ENCODE measurements at places on chromosomes 12 and 14.

DNA sequence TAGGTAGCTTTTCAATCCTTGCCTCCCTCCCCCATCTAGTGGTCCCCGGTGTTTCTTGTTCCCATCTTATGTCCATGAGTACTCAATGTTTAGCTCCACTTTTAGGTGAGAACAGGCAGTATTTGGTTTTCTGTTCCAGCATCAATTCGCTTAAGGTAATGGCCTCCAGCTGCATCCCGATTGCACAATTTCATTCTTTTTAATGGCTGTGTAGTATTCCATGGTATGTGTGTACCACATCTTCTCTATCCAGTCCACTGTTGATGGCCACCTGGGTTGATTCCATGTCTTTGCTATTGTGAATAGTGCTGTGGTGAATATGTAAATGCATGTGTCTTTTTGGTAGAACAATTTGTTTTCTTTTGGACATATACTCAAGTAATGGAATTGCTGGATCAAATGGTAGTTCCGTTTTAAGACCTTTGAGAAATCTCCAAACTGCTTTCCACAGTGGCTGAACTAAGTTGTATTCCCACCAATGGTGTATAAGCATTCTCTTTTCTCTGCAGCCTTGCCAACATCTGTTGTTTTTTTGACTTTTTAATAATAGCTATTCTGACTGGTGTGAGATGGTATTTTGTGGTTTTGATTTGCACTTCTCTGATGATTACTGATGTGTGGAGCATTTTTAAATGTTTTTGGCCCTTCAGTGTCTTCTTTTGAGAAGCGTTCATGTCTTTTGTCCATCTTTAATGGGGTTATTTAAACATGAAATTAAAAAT, 34.2 kb upstream of the ASPG start:
- DNase-seq, result no peak

DNA sequence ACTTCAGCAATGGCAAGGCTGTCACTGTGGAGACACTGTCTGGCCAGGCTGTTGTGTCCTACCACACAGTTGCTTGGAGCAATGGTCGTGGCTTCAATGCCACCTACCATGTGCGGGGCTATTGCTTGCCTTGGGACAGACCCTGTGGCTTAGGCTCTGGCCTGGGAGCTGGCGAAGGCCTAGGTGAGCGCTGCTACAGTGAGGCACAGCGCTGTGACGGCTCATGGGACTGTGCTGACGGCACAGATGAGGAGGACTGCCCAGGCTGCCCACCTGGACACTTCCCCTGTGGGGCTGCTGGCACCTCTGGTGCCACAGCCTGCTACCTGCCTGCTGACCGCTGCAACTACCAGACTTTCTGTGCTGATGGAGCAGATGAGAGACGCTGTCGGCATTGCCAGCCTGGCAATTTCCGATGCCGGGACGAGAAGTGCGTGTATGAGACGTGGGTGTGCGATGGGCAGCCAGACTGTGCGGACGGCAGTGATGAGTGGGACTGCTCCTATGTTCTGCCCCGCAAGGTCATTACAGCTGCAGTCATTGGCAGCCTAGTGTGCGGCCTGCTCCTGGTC, 4.3 kb downstream of the LRP10 start:
- DNase-seq, result no peak

DNA sequence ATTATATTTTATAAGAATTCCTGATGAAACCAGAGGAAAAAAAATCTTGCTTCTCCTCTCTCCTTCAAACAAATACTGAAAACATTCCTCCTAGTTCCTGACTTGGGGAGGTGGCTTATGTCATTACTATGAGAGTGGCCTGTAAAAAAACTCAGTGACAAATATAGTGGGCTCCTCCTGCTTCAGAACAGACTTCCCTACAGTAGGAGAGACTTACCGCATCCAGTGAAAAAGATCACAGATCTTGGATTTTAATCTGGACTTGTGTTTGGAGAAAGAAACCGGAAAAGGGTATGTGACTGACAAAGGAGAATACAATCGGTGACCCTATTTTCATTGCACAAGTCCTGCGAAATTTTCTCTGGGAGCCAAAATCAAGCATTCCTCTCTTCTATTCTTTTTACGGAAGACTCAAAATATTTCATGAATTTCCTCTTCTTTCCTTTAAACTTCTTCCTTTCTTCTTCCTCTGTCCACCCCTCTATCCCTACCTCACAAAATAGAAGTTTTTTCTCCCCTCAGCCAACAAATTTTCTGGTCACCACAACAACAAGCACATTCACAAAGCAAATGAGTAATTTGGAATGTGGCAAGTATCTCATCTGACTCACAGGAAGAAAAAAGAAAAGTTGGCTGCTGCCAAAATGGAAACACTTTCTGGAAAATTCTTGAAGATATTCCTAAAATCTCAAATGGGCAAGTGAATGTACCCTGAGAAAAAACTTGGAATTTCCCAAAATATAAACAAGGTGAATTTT, 185.1 kb upstream of the CDKN3 start:
- DNase-seq, result no peak

GRCh38 chr12:5177096-5177495, 133.4 kb downstream of the KCNA5 start:
- no peak for DNase-seq

DNA sequence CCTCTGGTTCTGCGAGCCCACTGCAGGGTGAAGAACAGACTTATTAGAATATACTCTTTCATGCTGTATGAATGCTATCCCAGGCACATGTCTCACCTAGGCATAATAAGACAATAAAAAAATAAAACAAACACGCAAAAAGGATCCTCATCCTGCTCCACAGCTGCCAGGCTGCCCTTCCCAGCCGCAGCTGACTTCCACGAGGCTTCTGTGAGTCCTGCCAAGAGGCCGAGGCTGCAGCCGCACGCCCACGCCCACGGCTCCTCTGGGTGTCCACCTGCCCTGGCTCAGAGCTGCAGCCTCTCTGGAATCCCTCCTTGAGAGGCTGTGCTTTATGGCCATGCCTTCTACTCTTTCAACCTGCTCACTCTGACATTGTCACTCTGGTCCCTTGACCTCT, 6.9 kb downstream of the SMIM41 start:
- DNase-seq, result no peak

DNA sequence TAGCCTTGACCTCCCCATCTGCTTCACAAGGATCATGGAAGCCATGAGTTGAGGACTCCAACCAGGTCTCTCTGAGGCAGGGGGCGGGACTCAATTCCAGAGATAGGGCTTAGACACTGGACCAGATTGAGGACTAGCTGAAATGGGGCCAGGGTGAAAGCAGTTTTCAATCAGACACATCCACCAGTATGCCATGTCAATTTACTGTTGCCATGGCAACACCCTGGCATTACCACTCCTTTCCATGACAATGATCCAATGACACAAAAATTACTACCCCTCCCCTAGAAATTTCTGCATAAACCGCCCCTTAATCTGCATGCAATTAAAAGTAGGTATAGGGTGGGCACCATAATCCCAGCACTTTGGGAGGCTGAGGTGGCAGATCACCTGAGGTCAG, 18.6 kb upstream of the DCAF5 start:
- DNase-seq, result no peak

- peak; percentile 48 for DNase-seq
These were observed at the start of gene NDRG2 for GRCh38 chr14:21024585-21025370. NDRG2 (minus strand) TSS chr14:21025061; CDS start chr14:21023315, 1,746 bp downstream.

DNA sequence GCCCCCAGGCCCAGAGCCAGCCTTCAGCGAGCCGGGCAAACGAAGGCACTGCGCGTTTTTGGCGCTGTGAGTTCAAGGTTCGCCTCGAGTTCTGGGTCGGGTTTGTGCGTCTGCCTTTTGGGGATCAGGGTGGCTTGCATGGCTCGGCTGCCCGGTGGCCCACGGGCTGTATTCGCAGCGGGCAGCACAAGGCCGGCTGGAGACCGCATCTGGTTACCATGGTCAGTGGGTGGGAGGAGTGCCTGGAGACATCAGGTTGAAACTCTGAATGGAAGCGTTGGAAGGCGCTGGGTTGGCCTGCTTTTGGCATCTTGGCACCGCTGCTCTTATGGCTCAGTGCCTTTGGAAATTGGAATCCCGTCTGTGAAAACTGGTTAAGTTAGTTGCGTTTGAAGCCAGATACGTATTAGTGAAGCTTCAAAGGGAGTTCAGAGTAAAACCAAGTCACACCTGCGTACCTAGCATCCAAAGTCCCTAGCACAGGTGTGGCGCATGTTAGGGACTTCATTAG, 50.9 kb downstream of the SNAPC1 start:
- no peak for DNase-seq

- no peak for DNase-seq
These were observed 322.7 kb downstream of the CEP128 start for GRCh38 chr14:80618751-80619329.

DNA sequence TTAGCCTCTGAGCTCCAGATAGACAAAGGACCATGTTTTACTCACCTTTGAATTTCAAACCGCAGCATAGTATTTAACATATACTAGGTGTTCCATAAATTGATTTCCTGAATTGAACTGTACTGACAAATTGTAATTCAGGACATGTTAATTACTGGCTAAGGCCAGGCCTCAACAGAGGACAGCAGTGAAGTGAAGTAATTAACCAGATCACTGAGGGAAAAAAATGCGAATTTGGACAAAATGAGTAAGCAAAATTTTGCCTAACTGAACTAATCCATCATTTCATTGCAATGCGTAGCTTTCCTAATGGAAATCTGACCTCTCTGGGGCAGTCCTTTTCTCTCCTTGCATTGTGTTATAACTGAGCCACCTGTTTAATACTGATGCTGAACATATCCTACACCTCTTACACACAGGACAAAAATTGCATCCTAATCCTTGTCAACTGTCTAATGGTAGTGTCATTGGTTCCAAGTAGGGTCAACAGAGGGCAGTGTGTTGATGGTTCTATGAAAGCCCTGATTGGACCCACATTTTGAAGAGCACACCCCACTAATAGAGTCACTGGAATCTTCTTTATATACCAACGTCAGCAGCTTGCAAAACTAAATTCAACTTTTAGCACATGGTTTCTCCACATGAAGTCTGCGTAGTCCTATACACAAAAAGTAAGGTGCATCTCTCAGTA, 148.4 kb downstream of the SLC25A21 start:
- no peak for DNase-seq

- DNase-seq, result no peak
These were observed 714.1 kb upstream of the TMEM132C start for GRCh38 chr12:127552838-127553237.

- DNase-seq, result no peak
These were observed 47.9 kb downstream of the GALC start for GRCh38 chr14:87944987-87945604.

DNA sequence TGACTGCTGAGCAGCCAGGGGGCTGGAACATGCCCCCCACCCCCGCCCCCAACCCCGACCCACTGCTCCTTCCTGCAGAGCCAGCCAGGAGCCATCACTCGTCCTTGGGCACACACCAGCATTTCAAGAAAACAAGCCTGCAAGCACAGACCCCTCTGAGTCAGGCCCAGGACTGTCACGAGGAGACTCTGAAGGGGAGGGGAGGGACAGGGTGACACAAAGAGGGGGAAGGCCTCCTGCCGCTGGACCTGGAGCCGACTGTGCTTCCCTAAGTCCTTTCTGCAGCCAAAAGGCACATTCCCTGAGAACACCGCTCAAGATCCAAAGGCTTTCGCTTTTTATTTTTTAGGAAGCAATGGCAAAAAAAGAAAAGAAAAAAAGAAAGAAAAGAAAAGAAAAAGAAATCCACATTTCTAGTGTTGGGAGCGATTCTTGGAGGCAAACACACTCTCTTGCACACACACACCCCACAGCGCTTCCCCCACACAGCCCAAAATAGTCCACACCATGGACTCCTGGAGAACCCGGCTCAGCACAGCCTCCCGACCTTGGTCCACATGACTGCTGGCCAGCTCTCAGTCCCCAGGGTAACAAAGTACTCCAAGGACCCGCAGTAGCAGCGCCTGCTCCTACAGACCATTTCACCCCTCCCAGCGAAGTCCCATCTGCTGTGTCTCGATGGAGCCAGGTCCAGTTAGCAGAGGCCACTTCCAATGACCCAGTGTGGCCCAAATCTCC, 101.7 kb downstream of the DPF3 start:
- no peak for DNase-seq

DNA sequence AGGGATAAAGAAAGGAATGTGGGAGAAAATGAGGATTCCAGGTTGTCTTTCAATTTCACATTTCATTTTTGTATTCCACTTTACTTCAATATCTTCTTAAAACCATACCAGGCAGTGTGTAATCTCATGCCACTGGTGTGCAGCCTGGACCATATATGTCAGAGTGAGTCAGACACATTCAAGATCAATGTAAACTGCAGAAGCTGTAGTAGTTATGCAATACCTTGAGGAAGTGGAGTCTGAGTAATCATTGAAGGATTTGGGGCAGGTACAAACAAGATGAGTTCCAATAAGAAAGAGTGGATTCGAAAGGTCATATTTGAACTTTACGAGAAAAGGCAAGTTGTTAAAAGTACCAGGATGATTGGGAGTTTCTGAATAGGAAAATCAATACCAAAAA, 14.1 kb downstream of the PLCZ1 start:
- no peak for DNase-seq

DNA sequence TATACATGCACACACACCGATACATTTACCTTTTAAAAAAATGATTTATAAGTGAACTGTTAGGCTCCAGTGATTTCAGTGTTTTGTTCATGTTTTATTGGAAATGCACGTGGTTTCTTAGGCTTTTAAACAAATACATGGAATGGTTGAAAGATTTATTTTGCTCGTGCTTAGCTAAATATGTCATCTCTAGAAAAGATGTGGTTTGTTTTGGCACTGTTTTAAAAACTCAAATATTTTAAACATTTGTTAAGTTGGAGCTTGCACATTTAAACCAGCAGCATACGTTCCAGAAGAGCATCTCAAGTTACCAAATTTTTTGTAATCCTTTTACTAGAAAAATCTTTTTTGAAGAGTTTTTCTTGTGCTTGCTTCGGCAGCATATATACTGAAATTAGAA, 44.5 kb downstream of the FOXA1 start:
- no peak for DNase-seq

DNA sequence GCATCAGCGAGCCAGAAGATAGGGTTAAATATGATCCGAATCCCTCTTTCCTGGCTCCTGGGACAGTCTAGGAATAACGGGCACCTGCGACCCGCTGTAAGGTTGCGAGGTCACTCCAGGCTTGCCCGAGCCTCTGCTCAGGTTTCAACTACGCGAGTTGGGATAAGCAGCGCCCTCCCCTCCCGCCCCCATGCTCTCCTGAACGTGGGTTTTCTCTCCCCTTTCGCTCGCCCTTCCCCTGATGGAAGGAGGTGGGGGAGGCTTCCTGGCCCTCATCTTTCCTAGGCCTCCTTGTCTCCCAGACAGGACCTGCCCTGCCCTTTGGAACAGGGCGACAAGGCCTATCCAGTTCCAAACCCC, 753 bp upstream of the ATP5MC2 start:
- DNase-seq, result no peak

All from stimulated activated CD4-positive, alpha-beta T cell treated with anti-CD3 and anti-CD28 coated beads, Interleukin-1b, Interleukin-23, amount 100 ng/mL, for 24 hours (primary cell).